ENCODE measurements at places on chromosomes 2 and 18.

GRCh38 chr18:61982475-61982874 lies 89.7 kb upstream of the RNF152 start:
- DNase-seq: no peak

GRCh38 chr2:21866316-21866715 lies 742.5 kb downstream of the TDRD15 start:
- no peak for DNase-seq

DNA sequence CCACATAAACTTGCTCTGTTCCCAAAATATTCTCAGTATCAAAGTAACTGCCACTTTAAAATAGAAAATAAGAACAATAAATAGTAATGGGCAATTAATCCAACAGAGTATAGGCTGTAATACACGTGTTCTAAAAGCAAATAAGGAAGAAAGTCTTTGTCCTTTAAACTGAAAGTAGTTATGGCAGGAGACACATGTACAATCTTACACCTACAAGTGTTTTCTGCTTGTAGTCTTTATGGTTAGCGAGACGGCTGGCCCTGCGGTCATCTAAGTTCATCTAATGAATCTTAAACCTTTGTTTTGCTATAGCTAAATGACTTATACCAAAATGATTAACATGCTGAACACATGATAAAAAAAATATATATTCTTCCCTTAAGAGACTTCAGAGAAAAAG lies 32.4 kb downstream of the CYB5A start:
- DNase-seq: no peak

GRCh38 chr18:44035554-44035953 lies 645.1 kb upstream of the SETBP1 start:
- DNase-seq: no peak

DNA sequence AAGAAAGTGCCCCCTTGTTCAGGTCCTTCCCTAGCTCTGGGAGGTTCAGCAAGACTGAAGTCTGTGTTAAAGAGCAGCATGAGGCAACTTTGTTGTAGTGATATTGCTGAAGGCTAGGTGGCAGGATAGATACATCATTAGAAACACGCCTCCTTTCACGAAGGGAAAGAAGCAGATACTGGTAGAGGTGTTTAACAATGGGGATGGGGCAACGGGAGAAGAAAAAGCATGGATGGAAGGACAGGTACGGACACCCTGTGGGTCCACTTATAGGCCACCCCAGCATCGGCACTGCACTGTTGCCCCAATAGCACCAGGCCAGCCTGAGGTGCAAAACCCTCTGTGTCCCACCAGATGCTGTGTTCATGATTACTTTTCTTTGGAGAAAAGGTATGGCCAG lies 3.5 kb upstream of the IGFBP5 start:
- no peak for DNase-seq

DNA sequence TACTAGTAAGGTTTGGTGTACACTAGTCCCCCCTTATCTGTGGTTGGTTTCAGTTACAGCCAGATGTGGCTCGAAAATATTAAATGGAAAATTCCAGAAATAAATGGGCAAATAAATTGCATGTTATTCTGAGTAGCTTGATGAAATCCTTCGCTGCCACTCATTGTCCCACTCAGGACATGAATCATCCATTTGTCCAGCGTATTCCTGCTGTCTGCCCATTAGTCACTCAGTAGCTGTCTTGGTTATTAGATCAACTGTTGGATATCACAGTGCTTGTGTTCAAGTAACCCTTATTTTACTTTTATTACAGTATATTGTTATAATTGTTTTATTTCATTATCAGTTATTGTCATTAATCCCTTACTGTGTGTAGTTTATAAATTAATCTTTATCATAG lies 21.7 kb downstream of the ZDBF2 start:
- no peak for DNase-seq

GRCh38 chr2:164757934-164758695 lies 83.5 kb downstream of the COBLL1 start:
- no peak for DNase-seq

Data from right forelimb (tissue), 1 donor.